ENCODE measurements at places on chromosomes 1 and 21.

GRCh38 chr1:219990782-219991510 lies 55.4 kb downstream of the EPRS1 start:
- no peak for DNase-seq

DNA sequence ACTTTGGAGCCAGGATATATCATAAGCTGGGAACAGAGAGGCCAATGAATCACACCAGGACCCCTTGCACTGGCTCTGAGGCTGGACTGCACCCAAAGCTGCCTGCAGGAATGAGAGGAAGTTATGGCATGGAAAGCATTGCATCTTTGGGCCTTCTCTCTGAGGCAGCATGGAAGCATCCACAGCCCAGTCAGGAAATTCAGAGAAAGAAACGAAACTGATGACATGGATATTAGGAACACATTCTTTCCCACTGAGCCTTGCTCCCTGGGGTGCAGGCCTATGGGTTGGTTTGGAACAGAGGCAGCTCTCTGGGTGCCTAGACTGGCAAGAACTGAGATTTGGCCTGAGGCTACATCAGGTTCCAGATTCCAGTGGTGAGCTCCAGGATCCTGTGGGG lies 98.6 kb downstream of the NGF start:
- DNase-seq, result no peak

DNA sequence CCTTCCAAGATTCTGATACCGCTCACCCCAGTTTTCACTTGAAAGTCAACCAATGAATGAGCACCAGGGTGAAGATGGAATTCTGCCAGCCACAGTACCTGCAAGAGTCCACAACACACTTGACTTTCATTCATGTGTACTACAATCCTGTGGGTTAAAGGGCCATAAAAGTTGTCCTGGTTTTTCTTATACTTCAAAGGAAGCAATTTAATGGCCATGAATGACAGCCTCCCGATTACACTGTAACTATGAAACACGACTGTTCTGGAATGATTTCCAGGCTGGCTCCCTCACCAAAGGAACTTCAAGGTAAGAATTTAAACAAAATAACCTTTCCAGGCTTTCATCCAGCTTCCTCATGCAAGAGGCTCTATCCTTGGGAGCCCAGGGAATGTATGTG lies 502.8 kb downstream of the SMYD3 start:
- DNase-seq, result no peak

- DNase-seq, result no peak
Measured at GRCh38 chr1:14733048-14733778, 134.7 kb downstream of the KAZN start.

- no peak for DNase-seq
Measured at GRCh38 chr1:215845234-215845891, 278.3 kb downstream of the KCTD3 start.

- DNase-seq, result no peak
Measured at GRCh38 chr1:59484096-59484495, 187.2 kb downstream of the FGGY start.

GRCh38 chr1:97192872-97193572 lies 471.4 kb downstream of the PTBP2 start:
- DNase-seq, result no peak

GRCh38 chr1:37473431-37474045 lies 842 bp upstream of the ZC3H12A start:
- DNase-seq, result peak; percentile 36

- no peak for DNase-seq
Measured at GRCh38 chr1:87956072-87956471, 627.4 kb downstream of the LMO4 start.

DNA sequence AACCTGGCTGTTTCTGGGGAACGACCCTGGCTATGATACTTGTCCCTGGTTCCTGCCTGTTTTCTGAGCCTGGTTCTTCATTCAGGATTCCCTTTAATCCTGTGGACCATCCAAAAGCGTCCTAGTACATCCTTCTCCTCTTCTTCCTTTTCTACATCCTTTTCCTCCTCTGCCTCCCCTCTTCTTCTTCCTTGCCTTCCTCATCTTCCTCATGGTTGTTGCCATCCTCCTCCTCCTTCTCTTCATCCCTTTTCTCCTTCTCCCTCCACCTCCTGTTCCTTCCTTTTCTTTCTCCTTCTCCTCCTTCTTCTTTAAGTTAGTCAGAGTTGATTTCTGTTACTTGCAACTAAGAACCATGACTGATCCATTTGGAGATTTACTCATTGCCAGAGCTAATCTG lies 197.8 kb downstream of the FOXD2 start:
- no peak for DNase-seq

DNA sequence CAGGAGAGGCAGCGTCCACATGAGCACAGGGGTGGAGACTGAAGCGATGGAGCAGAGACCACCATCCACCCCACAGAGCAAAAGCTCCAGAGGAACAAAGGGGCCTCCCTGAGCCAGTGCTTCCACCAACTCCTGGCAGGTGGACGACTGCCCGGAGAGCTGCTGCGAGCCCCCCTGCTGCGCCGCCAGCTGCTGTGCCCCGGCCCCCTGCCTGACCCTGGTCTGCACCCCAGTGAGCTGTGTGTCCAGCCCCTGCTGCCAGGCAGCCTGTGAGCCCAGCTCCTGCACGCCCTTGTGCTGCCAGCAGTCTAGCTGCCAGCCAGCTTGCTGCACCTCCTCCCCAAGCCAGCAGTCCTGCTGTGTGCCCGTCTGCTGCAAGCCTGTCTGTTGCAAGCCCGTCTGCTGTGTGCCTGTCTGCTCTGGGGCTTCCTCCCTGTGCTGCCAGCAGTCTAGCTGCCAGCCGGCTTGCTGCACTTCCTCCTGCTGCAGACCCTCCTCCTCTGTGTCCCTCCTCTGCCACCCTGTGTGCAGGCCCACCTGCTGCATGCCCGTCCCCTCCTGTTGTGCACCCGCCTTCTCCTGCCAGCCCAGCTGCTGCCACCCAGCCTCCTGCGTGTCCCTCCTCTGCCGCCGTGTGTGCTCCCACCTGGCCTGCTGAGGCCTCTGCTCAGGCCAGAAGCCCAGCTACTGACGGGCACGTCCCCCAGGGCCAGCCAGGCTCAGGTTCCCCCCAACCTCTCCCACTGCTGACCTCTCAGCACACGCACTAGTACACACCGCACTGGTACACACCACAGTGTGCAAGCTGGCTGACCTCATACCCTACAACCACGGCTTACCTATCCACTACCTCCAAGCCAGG lies 5.4 kb downstream of the KRTAP10-12 start:
- DNase-seq, result no peak

DNA sequence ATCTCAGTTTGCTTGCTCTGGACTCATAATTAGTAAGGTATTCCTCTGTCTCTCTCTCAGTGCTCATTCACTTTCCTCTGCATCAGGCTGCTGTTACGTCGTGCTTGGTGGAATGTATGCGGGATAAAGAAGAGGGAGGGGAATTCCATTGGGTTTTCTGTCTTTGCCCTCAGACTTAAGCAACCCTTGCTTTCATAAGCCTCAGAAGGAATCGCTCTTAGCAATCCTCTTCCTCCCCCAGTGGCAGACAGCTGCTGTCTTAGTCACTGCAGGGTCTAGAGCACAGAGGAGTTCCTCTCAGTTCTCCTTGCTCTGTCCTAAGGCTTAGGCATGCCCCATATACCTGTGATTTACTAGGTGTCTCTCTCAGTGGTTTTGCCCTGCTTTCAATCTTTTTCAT lies 19.1 kb upstream of the NTMT2 start:
- no peak for DNase-seq

DNA sequence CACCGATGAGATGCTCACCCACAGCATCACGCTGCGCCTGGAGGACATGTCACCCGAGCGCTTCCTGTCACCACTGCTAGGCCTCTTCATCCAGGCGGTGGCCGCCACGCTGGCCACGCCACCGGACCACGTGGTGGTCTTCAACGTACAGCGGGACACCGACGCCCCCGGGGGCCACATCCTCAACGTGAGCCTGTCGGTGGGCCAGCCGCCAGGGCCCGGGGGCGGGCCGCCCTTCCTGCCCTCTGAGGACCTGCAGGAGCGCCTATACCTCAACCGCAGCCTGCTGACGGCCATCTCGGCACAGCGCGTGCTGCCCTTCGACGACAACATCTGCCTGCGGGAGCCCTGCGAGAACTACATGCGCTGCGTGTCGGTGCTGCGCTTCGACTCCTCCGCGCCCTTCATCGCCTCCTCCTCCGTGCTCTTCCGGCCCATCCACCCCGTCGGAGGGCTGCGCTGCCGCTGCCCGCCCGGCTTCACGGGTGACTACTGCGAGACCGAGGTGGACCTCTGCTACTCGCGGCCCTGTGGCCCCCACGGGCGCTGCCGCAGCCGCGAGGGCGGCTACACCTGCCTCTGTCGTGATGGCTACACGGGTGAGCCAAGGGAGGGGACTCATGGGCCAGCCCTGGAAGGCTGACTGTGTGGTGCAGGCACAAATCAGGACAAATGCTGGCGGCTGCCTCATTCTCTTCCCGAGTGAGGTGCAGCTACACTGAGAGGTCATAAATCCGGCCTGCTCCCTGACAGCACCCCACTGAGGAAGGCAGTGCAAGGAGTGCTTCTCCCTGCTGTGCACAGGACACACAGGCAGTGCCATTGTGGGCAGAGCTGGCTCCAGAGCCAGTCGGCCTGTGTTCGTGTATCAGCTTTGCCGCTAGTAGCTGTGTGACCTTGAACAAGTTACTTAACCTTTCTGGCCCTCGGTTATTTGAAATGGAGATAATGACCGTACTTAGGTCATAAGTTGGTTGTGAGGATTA lies 9.4 kb downstream of the CELSR2 start:
- no peak for DNase-seq

DNA sequence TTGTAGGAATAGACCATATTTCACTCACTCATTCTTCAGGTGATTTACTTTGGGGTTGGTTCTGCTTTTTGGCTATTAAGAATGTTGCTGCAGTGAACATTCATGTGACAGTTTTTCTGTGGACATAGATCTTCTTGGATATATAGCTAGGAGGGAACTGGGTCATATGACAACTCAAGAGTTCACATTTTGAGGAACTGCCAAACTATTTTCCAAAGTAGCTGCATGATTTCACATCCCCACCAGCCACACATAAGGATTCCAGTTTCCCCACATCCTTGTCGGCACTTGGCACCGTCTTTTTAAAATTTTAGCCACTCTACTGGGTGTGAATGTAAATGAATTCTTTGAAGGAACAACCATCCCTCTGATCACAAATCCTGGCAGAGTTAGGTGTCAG lies 126.0 kb downstream of the PRDM2 start:
- no peak for DNase-seq

DNA sequence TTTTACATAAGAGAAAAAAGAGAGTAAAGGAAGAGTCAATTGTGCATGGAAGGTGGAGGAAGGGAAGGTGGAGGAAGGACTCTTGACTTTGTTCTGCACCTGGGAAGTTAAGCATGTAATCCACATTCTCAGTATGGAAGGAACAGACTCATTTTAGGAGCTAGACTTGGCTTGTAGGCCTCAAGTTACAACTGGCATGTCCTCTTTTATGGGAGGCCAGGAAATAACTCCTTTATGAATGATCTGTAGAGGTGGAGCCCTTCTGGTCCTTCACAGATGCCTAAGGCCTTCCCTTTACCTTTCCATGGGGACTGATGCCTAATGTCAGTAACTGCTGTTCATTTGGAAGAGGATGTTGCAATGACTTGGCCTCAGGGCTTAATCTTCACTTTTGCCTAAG lies 29.4 kb upstream of the CCSAP start:
- no peak for DNase-seq

- DNase-seq, result no peak
Measured at GRCh38 chr1:207988326-207989165, 77.6 kb upstream of the CD34 start.

- peak; percentile 63 for DNase-seq
Measured at GRCh38 chr1:156860628-156861423, at the start of gene NTRK1. TSS of gene NTRK1 (plus strand) at chr1:156860865. CDS start at chr1:156860935, 70 bp downstream.

DNA sequence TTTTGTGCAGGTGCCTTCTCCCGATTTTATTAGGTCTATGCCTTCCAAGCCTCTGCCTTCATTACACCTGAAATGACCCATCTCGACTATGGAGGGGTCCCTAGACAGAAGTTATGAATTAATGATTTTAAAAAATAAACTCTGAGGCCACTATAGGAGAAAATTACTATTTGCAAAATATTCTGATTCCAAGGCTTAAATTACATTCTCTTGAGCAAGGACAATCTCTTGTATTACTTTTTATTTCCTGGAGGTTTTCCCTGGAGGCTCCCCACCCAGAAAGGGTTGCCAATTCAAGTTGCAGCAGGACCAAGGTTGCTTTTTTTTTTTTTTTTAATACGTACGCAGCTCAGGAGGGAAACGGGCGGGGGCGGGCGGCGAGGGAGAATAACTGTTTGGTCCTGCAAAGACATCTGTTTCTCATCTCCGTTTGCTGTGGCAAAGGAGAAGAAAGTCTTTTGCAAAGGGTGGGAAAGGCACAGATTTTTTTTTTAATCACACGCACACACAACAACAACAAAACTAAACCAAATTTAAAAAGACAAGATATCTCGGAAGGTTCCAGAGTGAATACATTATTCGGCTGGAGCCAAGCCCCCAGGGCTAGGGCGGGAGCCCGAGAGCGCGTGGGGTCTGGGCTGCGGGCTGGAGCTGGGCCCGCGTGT lies 618 bp upstream of the SERTAD4 start:
- no peak for DNase-seq

- no peak for DNase-seq
Measured at GRCh38 chr1:197392541-197392940, 124.5 kb downstream of the CRB1 start.

DNA sequence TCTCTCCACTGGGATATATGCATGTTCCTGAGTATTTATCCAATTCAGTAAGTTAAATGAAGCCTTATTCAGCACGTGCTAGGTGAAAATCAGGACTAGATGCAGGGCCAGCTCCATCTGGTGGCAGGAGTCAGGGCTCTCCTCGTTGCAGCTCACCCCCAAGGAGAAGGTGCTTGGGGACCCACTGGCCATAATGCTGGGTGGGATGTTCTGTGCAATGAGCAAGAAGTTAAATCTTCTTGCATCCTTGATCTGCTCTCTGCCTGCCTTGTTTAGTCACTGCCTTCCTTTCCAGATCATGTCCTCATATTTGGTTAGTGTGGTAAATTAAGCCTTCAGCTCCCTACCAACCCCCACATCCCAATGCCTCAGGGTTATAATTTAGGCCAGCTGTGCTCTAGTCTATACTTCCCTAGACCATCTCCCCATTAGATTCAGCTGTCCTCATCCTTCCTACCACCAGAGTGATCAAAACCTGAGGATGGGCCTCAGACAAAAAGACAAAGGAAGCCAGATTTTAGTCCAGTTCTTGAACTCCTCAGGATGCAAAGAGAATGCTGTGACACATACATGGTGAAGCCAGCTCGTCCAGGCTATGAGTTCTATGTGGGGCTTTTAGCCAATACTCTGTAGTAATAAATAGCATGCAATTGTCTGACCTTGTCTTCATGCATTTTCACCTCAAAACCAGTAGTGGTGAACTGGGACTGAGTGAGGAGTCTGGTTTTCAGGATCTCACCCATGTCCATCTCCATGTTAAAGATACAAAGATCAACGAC lies 55.9 kb downstream of the SEC16B start:
- DNase-seq, result no peak

DNA sequence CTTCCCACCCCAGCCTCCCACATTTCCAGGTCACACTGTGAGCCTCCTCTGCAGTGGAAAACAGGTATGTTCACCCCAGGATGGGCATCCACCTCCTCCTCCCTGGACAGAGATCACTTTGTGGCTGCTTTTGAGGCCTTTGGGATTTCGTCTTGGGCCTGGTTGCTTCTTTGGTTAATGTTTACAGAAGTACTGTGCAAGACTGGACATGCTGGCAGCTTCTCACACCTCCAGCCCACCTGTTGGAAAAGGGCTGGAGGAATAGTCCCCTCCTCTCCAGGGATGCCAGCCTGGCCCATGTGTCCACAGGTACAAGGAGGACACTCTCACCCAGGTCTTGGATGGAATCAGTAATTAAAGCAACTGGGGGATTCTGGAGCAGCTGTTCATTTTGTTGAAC lies 56.1 kb downstream of the KAZN start:
- DNase-seq, result no peak

- DNase-seq, result no peak
Measured at GRCh38 chr1:228006034-228006785, 588 bp upstream of the WNT3A start.
